ENCODE measurements at places on chromosomes 11 and 22.

- DNase-seq, result no peak
Measured at GRCh38 chr11:724049-724777, 18.2 kb downstream of the EPS8L2 start.

- no peak for DNase-seq
Measured at GRCh38 chr11:12642040-12642439, 32.2 kb upstream of the TEAD1 start.

GRCh38 chr11:31813391-31814175 is 2.5 kb upstream of the PAX6 start:
- DNase-seq, result no peak

DNA sequence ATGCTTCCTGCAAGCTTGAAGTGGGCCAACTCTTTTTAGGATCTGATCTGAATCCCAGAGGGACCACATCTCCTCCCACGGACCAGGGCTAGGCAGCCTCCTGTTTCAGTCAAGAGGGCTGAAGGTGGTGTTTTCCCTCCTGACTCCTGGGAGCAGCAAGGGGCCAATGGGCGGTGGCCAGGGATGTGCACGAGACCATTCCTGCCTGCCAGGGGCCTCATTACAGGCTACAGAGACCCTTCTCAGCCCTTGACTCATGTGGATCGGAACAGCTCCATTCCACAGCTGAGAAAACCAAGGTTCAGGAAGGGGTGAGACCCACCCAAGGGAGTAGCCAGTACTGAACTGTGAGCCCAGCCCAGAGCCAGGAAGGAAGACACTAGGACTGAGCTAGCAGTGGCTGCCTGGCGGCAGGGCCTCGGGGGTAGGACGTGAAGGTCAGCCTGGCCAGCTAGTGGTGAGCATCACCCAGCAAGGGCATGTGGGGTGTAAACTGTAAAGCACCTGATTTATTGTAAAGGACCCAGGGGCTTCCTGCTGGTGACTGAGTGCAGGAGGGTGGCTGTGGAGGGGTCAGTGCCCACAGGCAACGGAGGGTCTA is 3.4 kb upstream of the P2RY6 start:
- no peak for DNase-seq

DNA sequence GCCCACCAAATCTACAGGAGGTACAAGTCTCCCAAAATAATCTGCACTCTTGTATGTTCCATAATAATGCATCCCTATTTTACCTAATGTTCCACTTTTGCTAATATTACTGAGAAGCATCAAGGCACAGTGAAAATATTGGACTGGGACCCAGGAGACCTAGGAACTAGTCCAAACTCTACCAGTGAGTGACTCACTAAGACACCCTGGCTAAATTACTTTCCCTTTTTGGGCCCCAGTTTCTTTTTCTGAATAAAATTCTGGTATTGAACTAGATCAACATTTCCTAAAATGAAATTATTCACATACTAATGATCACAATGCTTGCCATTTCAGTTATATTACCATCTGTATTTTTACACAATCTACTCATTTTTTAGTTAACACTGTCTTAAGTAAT is 19.6 kb downstream of the THAP12 start:
- no peak for DNase-seq

GRCh38 chr11:86885311-86885710 is 69.9 kb downstream of the FZD4 start:
- no peak for DNase-seq

DNA sequence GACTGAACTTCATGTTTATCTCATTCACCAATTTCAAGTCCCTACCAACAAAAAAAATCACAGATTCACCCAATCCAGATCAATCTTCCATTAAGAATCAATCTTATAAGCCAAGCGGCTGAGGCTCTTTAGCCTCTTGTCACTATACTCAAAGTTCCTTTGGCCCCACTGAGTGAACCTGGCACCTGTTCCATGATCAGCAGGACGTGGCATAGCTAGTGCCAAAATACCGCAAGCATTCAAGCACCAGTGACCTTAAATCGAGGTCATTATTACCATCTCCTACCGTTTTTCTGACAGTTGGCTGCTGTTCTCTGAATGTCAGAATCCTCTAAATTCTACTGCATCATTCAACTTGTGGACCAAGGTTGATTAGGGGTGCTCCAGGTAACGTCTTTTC is 141.2 kb downstream of the CADM1 start:
- DNase-seq, result no peak

DNA sequence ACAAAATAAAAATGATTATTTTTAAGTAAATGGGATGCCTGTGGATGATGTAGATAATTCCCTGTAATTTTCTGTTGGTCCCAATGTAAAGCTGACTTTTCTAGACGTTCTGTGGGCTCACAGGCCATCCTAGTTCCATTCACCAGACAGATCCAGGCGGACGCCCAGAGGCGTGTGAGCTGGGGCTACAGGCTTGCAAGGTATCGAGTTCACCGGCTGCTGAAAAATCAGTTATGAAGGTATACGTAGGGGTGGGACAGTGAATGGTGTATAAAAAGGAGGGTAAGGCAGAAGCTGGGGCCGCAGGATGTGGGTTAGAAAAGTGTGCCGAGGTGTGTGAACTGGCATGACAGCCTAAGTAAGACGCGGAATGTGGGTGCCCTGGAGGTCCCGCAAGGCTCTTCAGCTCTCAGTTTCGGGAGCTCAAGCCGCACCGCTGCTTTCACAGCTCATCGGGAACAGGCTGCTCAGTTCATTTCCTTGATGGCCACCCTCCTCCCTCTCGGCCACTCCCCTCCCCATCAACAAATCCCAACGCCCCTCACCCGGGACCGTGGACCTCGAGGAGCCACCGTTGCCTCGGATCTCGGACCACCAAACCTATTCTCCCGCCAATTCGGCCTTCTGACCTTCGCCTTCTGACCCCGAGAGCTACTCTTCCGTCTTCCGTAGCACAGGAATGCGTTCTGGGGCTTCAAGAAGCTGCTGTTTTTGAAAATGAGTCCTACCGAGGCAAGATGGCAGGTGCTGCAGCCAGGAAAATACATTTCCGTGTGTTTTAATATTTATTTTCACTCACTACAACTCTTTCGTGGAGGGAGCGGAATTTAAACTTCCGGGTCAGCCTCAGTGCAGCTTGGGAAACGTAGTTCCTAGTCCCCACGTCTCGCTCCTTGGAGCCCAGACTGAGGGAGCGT is at the start of gene XNDC1N:
Gene XNDC1N, minus strand, starts transcription at position 775 of the 917 bp plus-strand sequence. CDS start 5,241 bp downstream, outside the sequence.
- peak; percentile 67 for DNase-seq

DNA sequence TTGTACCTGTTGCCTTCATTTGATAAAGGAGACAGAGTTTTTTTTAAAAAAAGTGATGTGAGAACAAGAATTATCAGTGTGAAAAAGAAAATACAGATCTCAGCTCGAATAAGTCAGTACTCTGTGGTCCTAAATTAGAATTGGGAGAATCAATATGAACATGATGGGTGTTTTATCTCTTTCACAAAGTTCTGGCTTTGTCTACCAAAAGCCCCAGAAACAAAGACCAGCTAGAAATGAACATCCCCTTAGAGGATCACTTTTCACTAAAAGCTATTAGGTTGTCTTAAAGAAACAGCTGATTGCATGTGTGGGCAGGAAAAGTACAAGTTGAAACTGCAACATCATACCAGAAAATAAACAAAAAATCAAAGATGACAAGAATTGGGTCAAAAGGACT is 8.4 kb upstream of the ST14 start:
- no peak for DNase-seq

DNA sequence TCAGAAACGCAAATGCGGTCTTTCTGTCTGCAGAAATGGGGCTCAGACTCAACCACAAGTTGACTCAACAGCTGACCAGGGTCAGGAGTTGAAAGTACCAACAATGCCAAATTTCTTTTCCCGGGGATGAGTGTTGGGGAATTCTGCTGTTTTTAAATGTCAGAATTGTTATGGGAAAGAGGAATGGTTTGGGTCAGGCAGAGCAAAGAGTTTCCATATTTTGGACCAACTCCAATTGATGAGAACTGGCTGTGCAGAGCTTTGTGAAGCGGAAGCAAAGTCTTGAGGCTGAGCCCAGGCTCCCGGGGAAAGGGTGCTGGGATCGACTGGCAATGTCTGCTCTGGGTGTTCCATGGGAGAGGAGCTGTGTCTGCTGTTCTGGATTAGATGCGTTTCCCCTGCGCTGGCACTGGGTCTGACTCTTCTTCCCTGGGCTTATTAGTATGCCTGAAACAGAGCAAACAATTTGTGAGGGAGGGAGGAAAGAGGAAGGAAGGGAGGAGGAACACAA is 36.2 kb downstream of the TXN2 start:
- DNase-seq, result no peak

DNA sequence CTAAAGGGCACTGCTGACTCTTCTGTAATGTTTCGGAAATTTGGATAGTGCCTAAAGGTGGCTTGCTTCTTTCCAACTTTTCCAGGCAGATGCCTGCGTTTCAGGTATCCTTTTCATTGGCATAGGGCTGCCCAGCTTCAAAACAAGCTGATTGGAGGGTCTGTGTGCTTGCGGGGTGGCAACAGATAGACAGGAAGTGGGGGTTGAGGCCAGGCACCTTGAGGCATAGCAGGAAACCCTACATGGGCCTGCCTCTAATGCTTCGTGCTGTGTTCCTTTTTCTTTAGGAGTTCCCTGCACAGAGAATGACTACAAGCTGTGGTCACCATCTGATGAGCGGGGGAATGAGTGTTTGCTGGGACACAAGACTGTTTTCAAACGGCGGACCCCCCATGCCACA is 92.2 kb upstream of the SORL1-AS1 start:
- no peak for DNase-seq

- DNase-seq, result no peak
Measured at GRCh38 chr11:73225001-73225686, 7.1 kb downstream of the P2RY2 start.

DNA sequence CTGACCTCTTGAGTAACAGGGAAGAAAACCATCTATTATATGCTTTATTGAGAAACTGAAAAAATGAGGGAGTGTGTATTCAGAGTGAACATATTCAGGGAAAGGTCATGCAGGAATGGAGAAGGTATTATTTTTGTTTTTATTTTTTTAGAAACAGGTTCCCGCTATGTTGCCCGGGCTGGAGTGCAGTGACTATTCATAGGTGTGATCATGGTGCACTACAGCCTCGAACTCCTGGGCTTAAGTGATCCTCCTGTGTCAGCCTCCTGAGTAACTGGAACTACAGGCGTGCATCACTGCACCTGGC is 8.7 kb upstream of the RCE1 start:
- no peak for DNase-seq

- no peak for DNase-seq
Measured at GRCh38 chr11:74371269-74372052, 26.8 kb downstream of the PGM2L1 start.

DNA sequence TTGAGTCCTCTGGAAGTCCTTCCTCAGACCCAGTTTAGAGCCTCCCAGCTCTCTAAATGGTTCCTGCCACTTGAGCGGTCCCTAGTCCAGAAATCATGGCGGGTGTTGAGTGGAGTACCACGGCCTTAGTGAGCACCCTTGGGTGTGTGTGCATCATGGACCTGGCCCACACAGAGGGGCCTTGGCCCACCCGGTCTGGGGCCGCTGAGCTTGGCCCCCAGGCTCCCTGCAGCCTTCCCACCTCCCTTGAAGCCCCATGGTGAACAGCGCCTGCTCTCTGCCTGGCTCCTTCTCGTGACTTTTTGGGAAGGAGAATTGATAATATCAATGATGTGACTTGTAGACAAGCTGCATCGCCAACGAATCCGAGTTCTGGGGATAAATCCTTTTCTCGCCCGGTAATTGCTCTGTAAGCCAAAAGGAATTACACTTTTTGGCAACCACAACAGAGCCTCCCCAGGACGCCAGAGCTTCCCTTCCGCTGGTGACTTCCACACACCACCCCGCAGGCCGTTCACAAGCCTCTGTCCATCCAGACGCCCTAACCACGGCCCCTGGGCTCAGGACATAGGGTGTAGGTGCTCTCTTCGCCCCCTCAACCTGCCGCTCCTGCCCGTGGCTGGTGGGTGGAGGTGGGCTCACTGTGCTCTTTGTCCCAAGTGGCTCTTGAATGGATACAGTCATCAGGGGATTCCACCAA is 93.8 kb downstream of the NECTIN1 start:
- no peak for DNase-seq

DNA sequence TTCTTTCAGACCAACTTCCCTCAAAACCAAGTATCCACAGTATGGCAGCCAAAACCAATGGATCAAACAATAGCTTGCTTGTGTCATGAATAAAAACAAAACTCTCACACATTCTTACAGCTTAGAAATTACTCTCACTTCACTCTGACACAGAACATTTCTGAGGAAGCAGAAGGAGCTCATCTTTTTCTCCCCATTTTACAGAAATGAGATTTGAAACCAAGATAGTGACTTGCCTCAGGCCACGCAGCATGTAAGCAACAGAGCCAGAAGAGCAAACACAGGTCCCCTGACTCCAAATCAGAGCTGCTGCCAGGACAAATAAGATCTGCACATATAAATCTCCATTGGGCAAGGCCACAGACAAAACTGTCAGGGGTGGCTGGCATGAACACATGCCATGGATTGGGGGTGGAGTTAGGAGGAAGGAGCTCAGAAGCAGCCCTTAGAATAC is 64.8 kb downstream of the RAB30 start:
- DNase-seq, result no peak

DNA sequence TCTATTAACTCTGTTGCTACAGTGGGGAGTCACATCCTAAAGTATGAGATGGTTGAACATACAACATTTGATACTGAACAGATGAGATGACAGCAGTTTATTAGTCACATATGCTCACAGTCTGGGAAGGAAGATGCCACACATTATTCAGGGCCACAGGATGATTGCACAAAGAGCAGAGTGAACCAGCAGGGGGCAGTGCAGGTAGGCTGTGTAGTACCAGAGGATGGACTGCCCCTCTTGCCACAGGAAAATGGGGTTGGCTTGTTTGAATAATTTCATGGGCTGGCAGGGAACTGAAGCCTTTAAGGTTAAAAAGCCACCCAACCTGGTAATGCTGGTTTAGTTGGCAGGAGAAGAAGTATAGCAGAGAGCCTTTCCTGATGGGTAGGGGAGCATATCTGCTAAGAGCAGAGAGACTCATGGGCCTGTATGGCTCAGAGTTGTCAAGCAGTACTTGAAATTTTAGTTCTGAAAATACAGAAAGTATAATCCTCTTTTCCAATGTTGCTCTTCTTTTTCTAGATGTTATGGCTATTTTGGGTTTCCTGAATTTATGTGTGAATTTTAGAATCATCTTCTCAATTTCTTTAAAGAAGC is 180.4 kb upstream of the B3GAT1 start:
- DNase-seq, result no peak

GRCh38 chr11:30411383-30411782 is 88.5 kb downstream of the ARL14EP start:
- no peak for DNase-seq

- no peak for DNase-seq
Measured at GRCh38 chr11:12206529-12206928, 96.1 kb downstream of the MICAL2 start.

- no peak for DNase-seq
Measured at GRCh38 chr22:48807155-48807554, 1020.5 kb downstream of the BRD1 start.

- DNase-seq, result no peak
Measured at GRCh38 chr22:43081968-43082367, 7.2 kb downstream of the TTLL1 start.
